Stimulated activated CD4-positive, alpha-beta T cell treated with anti-CD3 and anti-CD28 coated beads, Interleukin-1b, Interleukin-23, amount 100 ng/mL, for 24 hours (primary cell): ENCODE measurements at places on chromosomes 1 and 21.

GRCh38 chr1:201983380-201983805, 945 bp downstream of the RNPEP start:
- no peak for DNase-seq

DNA sequence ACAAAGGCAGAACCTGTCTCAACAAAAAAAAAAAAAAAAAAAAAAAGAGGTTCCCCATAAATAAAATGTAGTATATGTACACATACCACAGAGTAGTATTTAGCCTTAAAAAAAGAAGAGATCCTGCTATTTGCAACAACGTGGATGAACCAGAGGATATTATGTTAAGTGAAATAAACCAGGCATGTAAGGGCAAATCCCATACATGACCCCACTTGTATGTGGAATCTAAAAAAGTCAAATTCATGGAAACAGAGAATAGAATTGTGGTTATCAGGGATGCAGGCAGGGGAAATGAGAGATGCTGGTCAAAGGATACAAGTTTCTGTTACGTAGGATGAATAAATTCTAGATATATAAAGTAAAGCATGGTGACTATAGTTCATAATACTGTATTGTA, 16.7 kb downstream of the SLC44A3 start:
- no peak for DNase-seq

- peak; percentile 23 for DNase-seq
These were observed 35.9 kb upstream of the TMEM52 start for GRCh38 chr1:1954831-1955441.

DNA sequence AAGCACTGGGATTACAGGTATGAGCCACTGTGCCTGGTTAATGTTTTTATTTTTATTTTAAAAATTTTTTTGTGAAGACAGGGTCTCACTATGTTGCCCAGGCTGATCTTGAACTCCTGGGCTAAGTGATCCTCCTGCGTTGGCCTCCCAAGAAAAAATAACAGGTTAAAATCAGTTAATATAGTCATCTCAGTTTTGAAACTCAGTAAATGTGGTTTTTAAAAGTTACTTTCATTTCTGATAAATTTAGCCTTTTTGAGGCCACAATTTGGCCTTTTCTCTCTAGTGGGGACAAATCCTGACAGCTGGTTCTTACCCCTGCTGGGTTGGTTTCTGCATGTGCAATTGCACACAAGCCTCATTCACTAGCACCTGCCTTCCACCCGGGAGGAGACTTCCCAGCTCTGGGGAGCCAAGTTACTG, 13.3 kb downstream of the PMF1 start:
- DNase-seq = no peak

DNA sequence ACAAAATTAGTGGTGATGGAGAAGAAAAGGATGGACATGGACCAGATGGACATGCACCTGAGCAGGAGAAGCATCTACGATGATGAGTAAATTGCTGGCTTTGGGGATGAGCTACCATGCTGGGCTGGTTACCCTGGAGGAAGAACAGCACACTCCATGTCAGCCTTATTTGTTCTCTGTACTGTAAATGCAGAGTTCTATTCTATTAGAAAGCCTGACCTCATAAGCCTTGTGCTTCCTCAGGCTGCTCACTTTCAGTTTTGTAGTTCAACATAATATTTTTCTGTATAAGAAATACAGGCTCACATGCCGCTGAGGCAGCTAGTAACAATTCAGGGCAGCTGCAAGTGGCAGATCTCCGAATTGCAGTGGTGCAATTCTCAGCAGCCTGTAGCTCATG, 249.6 kb downstream of the PLA2G4A start:
- DNase-seq = no peak

DNA sequence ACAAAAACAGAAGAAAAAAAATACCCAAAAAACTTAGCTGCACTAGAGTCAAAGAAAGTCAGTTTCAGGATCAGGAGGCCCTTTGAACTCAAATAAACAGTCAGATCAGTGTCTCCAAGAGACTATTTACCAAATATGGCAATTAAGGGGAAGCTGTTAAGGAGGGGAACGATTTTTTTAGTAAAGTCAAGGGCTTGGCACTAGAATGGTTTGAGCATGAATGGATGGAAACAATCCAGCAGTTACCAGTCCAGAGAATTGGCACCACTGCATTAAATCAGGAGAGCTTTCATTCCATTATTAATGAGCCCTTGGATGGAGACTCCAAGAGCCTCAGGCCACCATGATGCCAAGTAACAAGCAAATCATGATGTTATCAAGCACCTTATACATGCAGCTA, 7.2 kb downstream of the TRAPPC3 start:
- no peak for DNase-seq

- peak; percentile 16 for DNase-seq
These were observed 3.1 kb downstream of the PADI1 start for GRCh38 chr1:17207966-17208418.

GRCh38 chr1:6334261-6334993, 59.1 kb downstream of the ACOT7 start:
- no peak for DNase-seq

DNA sequence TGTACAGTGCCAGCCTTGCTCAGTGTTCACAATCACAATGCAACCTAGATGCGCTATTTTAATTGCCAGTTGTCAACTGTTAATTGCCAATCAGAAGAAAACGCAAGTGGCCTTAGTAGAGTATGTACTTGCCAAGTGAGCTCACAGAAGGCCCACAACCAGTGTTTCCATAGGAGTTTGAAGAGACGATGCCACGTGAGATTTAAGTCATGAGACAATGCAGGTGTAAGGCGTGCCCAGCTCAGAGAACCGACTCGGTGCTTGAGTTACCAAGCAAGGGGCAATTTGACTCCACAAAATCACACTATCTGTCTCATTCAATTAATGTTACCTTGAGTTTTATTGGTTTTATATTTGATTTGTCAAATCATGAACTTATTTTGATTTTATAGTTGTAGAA, 65.6 kb downstream of the TEX35 start:
- DNase-seq = no peak

DNA sequence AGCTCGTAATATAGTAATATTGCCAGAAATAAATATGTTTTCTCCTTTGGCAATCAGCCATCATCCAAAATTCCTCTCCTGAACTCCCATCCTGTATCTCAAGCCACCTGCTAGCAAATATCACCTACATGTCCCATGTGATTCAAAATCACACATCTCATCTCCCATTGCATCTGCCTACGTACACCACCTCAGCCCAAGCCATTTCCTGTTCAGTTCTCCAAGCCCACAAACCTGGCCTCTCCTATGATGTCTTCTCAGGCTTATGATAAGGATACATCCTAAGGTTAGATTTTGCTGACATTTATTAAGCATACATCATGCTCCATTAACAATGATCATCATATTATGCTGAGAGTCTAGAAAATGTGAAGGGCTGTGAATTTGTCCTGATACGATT, 31.9 kb upstream of the DEGS1 start:
- DNase-seq = no peak

GRCh38 chr1:7025013-7025412, 239.8 kb downstream of the CAMTA1 start:
- no peak for DNase-seq

- no peak for DNase-seq
These were observed 1.1 kb downstream of the CALML6 start for GRCh38 chr1:1915911-1916840.

DNA sequence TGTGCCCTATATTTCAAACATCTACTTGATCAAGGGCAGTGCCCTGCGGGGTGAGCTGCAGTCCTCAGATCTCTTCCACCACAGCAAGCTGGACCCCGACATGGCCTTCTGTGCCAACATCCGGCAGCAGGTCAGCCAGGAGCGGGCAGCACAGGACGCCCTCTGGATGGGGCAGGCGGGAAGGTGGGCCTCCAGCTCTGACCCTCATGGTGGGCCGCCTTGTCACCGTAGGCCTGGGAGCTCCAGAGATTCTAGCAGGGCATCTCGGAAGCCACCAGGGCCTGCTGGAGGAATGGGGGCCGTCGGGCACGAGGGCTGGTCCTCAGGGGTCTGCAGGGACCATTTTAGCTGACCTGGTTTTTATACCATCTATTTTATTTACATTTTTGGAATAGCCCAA, 15.6 kb upstream of the MFN2 start:
- no peak for DNase-seq
